ENCODE measurements at places on chromosomes 1 and 21. TPM values are rescaled to one million over a fixed set of nuclear protein-coding genes. Genes with fewer than 3 reads are reported as not detected.

EPS8L3 gene
- 14.2 TPM for total RNA-seq

LCE1B gene
- total RNA-seq, result not detected

TCP10L gene
- 3.2 TPM for total RNA-seq

CLDN17 gene
- total RNA-seq, result not detected

SLC45A3 gene
- total RNA-seq, result 8.6 TPM

ORC1 gene
- total RNA-seq, result 11.0 TPM

- H3K27me3 ChIP-seq, result peaks cover 6% of the 10 kb centered on the region
- no peak overlapping the region for H3K27ac ChIP-seq
- peaks cover 17% of the 10 kb centered on the region for H3K4me1 ChIP-seq
- no peak overlapping the region for H3K4me3 ChIP-seq
Observed at GRCh38 chr21:42505090-42505726, 8.4 kb upstream of the SLC37A1 start.

DNA sequence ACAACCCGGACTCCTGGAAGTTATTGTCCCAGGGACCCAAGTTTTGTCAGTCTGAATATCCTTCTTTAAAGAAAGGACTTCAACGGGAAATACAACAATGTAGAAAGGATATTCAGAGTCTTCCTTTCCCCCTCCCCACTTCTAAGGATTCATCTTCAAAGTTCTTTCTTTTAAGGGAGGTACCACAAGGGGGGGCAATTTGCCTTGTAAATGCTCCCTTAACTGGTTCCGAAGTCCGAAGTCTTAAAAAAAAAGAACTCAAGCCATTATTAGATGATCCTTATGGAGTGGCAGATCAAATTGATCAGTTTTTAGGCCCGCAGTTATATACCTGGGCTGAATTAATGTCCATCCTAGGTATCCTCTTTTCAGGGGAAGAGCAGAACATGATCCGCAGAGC, 47.0 kb downstream of the SERINC2 start:
- no peaks in the 10 kb centered on the region for H3K4me1 ChIP-seq
- no peak overlapping the region for H3K27ac ChIP-seq
- H3K27me3 ChIP-seq, result no peaks in the 10 kb centered on the region
- DNase-seq, result no peak
- no peaks in the 10 kb centered on the region for H3K36me3 ChIP-seq

DNA sequence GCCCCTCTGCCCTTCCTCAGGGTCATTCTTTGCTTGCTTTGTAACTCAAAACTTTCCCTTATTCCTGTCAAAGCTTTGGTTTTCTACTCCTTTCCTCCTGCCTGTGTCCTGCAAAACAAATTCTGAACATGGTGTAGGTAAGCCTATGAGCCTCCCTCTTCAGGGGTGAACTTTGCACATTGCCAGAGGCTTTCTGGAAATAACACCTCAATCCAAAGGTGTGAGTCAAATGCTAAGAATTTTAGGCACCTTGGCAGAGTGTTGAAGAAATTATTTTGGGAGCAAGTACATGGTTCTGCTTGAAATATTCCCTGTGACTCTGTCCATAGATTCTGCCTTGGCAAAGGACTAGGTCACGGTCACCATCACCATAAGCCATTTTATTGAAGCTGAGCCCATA, 70.0 kb downstream of the PAPPA2 start:
- H3K27ac ChIP-seq, result no peak overlapping the region
- no peaks in the 10 kb centered on the region for H3K27me3 ChIP-seq
- no peak for DNase-seq
- peaks cover 5% of the 10 kb centered on the region for H3K4me1 ChIP-seq
- no peaks in the 10 kb centered on the region for H3K36me3 ChIP-seq
- no peak overlapping the region for H3K4me3 ChIP-seq

GRCh38 chr1:166999075-166999474, 10.0 kb downstream of the MAEL start:
- H3K36me3 ChIP-seq, result peaks cover 1% of the 10 kb centered on the region
- no peaks in the 10 kb centered on the region for H3K4me1 ChIP-seq
- H3K4me3 ChIP-seq, result no peak overlapping the region
- H3K27ac ChIP-seq, result no peak overlapping the region

DNA sequence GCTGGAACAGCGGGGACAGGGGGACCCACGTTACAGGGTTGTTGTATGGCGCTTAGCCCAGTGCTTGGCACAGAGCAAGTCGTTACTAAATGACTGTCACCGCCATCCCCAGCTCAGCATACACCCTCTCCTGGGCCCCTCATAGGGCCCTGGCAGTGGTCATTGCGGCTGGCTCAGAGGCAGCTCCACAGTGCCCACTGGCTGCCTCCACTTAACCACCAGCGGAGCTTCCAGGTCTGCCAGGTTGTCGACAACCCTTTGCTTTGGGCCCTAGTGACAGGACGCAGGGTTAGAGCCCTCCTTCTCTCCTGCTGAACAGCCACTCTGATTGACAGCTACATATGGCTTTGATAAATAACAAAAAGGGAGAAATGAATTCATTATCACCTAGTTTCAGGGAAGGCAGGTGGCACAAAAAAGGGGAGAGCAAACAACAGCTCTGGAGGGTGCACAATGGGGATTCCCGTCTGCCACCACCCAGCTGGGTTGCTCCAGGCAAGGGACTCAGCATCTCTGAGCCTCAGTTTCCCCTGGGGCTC, 4.8 kb downstream of the EFHD2 start:
- peaks cover 11% of the 10 kb centered on the region for H3K4me1 ChIP-seq
- H3K27ac ChIP-seq, result no peak overlapping the region
- H3K36me3 ChIP-seq, result no peaks in the 10 kb centered on the region
- DNase-seq, result no peak
- H3K27me3 ChIP-seq, result peaks cover 24% of the 10 kb centered on the region

- H3K27ac ChIP-seq, result no peak overlapping the region
- H3K27me3 ChIP-seq, result no peaks in the 10 kb centered on the region
- no peak overlapping the region for H3K4me3 ChIP-seq
- no peak for DNase-seq
- no peaks in the 10 kb centered on the region for H3K36me3 ChIP-seq
Observed at GRCh38 chr21:23952269-23952668, 1655.0 kb downstream of the MRPL39 start.

DNA sequence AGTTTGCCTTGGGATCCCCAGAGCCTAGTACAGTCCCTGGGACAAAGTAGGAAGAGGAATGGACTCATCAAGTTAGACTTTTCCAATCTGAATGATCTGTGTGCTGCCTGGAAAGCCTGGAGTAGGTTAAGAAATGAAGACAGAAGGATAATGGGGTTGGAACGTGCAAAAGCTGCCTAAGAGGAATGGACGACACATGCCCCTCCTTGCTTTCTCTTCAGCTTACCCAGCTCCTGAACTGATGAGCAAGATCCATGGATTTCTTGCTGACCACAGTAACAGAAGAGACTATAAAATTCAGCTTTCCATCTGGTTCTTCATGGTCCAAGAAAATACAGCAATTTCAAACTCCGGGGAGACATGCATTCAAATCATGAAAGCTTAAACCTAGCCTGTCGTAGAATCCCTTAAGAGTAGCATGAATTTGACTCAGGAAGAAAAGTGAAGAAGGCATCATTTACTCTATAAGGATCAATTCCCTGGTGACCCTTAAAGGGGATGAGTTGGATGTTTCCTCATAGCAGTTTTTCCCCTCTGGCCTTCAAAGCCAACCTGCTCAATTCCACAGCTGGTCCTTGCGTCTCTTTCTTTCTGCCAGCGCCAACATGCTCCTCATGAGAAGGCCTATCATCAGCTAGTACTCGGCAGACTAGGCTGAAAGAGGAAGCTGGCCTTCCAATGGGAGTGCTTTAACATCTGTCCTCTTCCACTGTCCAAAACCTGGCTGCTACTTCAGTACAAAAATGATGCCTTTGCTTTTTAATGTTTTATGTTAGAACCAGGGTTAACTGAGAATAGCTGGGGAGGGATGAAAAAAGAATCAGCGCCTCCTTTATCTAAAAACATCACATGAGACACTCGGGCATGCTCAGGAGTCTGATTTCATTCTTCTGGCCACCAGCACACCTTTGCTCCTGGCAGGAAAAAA, 5.7 kb upstream of the PEF1 start:
- H3K36me3 ChIP-seq, result no peaks in the 10 kb centered on the region
- peaks cover 12% of the 10 kb centered on the region for H3K4me1 ChIP-seq
- no peak for DNase-seq

- H3K4me3 ChIP-seq, result no peak overlapping the region
- no peaks in the 10 kb centered on the region for H3K36me3 ChIP-seq
- no peak for DNase-seq
- H3K27ac ChIP-seq, result no peak overlapping the region
Observed at GRCh38 chr21:19236209-19236608, 832.6 kb upstream of the TMPRSS15 start.

DNA sequence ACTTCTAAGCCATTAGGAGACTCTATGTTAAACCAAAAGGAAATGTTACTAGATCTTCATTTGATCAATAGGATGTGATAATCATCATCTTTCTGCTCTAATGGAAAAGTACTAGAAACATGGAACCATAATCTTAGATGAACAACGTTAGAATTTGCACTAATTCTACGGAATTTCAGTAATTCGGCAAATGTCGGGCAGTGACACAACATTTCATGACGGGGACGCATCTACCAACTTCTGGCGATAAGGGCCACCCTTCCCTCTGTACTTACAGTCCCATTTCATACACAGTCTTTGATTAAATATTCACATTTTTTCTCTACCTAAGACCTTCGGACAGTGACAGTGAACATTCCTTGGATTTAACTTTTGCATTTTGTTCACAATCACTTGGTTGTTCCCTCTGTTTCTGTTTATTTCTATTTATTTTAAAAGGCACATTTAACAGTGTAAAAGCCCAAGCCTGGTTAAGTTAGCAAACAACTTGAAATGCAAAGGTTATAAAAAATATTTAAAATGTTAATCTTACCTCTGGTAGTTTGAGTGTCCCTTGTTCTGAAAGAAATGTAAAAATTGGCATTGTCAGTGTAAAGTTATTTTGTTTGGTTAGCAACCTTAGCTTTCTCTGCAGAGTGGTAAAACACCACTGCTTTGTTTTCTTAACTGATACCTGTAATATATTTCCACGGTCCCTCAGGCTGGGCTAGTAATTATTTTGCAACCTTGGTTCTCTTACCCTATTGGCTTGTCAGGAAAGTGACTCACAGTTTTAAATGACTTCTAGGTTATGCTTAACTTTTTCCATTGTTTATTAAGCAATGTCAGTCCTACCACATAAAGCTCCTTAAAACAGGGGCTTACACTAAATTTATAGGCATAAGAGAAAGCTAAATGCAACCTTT, 276.9 kb downstream of the VAV3 start:
- H3K4me1 ChIP-seq, result peaks cover 19% of the 10 kb centered on the region
- no peak for DNase-seq
- H3K27ac ChIP-seq, result no peak overlapping the region
- no peaks in the 10 kb centered on the region for H3K27me3 ChIP-seq

DNA sequence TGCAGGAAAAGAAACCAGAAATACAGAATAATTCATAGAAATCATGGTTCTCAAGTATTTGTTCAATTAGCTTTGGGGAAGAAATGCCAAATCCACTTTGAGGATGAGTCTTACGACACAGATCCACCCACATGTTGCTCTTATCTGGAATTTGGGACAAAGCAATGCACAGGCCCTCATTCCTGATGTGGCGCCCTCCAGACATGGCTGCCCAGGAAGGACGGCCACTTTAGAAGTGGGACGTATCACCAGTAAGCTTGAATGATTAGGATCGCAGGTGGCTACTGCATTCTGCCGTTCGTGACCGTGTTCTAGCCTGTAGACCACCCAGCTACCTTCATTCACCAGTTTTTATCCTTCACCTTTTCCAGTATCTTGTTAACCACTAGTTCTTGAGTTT, 20.1 kb upstream of the NCMAP start:
- H3K4me1 ChIP-seq, result peaks cover 9% of the 10 kb centered on the region
- DNase-seq, result no peak
- no peaks in the 10 kb centered on the region for H3K27me3 ChIP-seq

- peak overlapping the region; percentile 21 for H3K27ac ChIP-seq
- H3K4me3 ChIP-seq, result no peak overlapping the region
- H3K36me3 ChIP-seq, result peaks cover 20% of the 10 kb centered on the region
- peaks cover 25% of the 10 kb centered on the region for H3K4me1 ChIP-seq
- DNase-seq, result no peak
Observed at GRCh38 chr21:26007951-26008498, 162.5 kb downstream of the APP start.

DNA sequence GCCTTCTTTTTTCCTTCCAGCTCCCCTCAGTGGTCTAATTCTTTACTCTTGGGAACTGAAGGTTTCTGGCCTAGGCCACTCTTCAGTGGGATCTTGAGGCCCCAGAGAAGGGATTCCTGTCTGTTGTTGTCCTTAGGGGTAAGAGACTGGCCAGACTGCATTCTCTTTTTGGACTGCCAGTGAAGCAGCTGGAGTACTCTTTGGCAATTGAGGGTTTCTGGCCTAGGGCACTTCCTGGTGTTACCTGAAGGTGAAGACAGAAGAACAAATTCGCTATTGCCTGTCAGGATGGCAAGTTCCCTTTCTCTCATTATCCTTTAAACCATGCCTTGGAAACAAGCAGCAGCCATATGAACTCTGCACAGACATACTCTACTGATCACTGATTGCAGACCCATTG, 286.6 kb upstream of the ZP4 start:
- no peak overlapping the region for H3K27ac ChIP-seq
- H3K36me3 ChIP-seq, result peaks cover 1% of the 10 kb centered on the region
- H3K27me3 ChIP-seq, result no peaks in the 10 kb centered on the region
- no peaks in the 10 kb centered on the region for H3K4me1 ChIP-seq
- no peak overlapping the region for H3K4me3 ChIP-seq

- H3K4me1 ChIP-seq, result no peaks in the 10 kb centered on the region
- H3K36me3 ChIP-seq, result no peaks in the 10 kb centered on the region
- no peak overlapping the region for H3K27ac ChIP-seq
- H3K4me3 ChIP-seq, result no peak overlapping the region
- peak; percentile 88 for DNase-seq
Observed at GRCh38 chr1:112369392-112370285, 26.4 kb upstream of the CTTNBP2NL start.

DNA sequence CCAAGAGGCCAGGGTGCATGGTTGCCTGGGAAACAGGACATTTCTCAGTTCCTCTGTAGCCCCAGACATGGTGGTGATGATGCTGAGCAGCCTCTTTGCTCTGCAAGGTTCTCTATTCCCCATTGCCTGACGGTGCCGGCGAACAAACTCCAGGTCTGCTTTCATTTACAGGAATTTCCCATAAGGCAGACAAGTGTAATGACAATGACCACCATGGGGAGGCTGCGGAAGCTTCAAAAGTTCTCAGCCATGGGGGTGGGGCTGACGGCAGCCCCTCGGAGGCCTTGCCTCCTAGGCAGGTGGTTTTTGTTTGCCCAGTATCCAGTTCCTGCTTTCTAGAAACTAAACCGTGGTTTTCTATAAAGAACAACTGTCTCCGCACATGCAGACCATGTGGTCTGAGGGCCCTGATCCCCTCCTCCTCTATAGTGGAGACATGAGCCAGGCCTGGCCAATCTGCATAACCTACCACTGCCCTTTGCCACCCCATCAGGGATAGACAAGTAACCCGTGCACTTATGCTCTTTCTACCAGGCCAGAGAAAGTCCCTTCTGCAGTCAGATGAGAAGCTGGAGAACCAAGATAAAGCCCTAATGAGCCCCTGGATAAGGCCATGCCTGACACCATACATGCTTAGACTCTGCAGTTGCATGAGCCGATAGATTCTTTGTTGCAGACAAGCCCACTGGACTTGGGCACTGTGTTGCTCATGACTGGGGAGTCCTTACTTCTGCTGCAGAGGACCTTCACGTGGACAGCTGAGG, 54.1 kb downstream of the LDLRAD2 start:
- peak overlapping the region; percentile 78 for H3K27ac ChIP-seq
- no peaks in the 10 kb centered on the region for H3K27me3 ChIP-seq
- H3K4me1 ChIP-seq, result peaks cover 9% of the 10 kb centered on the region
